GF-D8 (cell line): ENCODE measurements at places on chromosomes 5 and 9.

- DNase-seq: no peak
These were observed 588 bp upstream of the PLPP1 start for GRCh38 chr5:55535199-55535905.

DNA sequence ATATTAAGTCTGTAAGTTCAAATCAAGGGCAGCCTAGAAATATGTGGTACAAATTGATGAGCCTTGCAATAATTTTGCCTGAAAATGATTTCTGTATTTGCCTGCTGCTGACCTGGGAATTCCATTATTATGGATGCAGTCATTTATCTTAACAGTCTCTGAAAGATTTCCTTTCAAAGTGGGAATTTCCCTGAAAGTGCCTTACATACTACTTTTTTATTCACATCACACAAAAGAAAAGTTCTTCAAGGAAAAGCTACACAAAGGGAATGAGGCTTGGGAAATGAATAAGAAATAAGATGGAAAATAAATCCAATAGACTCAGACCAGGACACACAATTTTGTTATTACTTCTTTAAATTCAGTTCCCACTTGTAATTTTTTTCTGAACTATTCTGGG lies 537.8 kb upstream of the PTGER4 start:
- DNase-seq: no peak

DNA sequence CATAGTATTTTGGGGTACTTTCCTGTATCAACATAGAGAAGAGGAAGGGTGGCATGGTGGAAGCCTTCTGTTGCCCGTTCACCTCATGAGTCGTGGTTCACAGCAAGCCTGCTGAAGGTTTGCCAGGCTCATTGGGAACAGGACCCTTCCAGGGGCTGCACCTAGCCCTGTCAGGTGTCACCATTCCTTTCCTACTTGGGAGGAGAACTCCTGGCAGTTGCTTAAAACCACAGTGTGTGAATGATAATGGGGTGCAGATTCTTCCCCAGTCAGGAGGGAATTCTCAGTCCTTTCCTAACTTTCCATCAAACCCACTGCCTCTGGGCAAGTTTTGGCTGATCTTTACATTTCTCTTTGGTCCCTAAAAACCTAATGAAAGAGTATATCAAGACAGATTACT lies 99.4 kb upstream of the CTNND2 start:
- no peak for DNase-seq

GRCh38 chr9:82128011-82128696 lies 139.6 kb downstream of the SPATA31D1 start:
- DNase-seq: no peak

- DNase-seq: no peak
These were observed 68.0 kb upstream of the CTSL start for GRCh38 chr9:87657893-87658292.

- DNase-seq: no peak
These were observed 2.1 kb downstream of the RPL7A start for GRCh38 chr9:133349965-133350616.

DNA sequence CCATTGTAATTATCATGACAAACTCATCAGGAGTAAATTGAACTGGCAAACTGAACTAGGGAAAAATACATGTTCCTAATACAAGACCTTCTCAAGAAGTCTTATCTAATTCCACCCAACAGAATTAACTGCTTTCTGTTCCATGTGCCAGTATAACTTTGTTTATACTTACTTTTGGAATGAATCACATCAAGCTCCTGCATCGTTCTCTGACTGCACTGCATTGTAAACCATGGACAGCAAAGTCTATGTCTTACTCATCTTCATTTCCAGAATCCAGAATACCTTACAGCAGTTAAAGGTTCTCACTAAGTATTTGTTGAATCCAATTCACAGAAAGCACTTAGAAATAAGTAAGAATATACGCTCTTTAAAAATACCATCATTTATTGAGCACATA lies 102.8 kb downstream of the PLK2 start:
- no peak for DNase-seq

GRCh38 chr5:113984928-113985327 lies 376.9 kb upstream of the KCNN2 start:
- no peak for DNase-seq

DNA sequence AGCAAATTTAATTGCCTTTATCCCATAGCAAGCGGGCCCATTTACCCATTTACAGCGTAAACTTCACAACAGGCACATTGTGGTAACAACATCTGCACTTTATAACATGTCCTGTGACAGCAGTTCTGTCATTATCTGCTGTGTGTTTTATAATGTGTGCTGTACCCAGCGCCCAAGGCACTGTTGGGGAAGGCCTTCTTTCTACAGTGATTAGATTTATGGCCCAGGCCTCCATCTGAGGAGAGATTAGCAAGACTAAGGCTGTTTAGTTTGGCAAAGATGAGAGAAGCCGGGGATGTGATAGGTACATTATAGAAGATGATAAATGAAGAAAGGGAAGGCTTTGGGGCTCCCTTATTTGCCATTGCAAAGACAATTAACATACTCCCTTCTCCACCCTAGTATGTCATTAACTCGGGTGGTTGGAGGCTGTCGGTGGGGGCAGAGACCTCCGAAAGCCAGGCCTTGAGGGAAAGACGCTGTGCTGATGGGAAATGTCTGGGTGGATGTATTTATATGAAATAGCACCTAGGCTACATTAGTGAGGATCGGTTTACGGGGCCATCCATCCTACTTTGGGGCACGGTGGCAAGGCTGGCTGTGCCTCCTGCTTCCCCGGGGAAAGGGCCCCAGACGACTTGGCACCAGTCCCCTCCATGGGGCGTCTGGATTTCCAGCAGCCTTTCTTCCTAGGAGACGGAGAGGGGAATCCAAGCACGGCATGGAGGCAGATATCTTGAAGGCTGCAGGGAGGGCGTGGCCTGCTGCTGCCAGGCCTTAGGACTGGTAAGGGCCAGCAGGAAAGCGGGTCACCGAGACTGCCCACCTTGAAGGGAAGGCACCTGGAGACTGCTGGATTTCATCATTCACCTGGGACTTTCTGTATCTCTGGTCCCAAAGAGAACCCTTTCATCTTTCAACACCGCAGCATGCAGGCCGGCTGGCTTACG lies 64.3 kb upstream of the PTCH1 start:
- DNase-seq: no peak

- no peak for DNase-seq
These were observed 447.9 kb downstream of the SPATA31D1 start for GRCh38 chr9:82436475-82436874.

DNA sequence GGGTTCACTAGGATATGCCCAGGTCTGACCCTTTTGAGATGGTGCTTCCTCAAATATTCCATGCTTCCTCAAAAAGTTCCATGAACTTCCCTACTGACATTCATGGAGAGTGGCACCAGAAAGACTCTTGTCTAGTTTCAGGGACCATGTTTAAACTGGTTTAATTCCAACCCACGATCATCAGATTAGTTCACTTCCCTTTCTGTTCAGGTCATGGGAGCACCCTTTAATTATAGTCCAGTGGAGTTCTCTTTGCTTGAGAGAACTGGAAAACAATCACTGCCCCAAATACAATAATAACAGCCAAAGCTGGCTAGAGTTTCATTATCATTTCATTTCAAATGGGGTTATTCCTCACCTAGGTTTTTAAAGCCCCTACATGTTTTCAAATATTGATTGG lies 9.7 kb upstream of the ERBIN start:
- no peak for DNase-seq

DNA sequence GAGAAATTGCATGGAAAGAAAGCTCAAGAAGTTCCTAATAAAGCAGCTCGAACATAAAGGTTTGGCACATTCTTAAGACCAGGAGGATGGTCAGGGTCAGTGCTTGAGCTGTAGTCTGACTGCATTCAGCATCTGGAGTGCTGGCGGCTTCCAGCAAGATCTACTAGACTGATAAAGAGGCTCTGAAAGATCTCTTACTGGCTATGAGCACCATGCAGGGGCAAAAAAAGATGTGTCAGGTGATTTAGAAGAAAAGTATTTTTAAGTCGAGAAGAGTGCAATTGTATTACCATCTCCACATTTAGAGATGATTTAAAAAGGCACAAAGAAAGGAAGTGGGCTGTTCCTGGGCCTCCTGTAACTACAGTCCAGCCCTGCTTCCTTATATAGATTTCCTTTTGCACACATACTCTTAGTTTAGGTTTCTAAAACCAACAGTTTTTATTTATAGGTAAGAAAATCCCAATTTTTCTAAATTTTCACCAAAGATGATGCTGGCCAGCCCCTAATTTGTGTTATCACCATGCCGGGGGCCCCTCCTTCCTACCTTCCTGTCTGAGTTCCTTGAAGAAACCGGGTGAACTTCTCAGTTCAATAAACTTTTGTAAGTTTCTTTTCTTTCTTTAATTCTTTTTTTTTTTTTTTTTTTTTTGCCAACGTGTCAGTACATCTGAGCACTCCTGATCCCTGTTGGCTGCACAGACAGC lies 65.9 kb upstream of the PLPP1 start:
- DNase-seq: no peak

DNA sequence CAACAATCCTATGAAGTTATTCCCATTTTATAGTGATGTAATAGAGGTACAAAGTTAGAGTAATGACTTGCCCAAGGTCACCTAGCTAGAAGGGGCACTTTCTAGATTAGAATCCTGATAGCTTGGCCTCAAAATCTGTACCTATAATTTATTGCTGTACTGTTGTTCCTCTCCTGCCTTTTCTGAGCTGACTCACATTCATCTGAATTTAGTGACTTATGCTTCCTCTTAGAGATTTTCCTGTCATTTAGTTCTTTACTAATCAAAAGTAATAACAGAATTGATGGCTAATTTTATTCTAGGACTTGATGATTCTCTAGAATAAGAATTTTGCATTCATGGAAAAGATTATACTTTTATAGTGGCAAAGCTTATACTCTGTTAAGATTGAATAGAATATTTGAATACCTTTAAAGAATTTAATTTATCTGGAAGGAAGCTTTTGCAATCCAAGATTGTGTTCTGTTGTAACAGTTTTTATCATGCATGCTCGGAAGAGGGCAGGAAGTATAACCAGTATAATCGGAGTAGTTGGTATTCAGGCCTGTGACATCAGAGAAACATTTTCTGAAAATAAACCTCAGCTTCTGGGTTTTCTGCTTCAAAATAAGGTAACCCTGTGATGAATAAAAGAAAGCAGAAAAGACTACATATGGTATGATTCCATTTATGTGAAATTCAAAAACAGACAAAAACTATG lies 21.3 kb downstream of the CYSTM1 start:
- no peak for DNase-seq

- no peak for DNase-seq
These were observed 363.0 kb upstream of the RIOK2 start for GRCh38 chr5:97545886-97546535.

GRCh38 chr5:148792744-148793143 lies 33.7 kb upstream of the ADRB2 start:
- DNase-seq: no peak

DNA sequence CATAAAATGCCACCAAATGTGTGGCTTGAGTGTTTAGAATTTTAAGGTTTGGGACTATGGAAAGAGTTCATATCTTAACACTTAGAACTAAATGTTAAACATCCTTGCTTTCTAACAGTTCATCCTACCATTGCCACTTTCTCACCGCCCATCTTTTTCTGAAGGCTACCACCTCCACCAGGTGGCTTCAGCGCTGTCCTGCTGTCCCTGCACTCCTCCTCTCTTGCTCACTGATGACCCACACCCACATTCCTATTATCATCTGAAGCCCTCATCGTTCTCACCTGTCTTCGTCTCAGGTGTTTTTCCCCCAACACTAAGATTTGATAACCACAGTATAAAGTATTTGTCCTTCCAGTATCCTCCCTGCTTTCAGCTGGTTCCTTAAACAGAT lies 7.4 kb downstream of the MEGF10 start:
- no peak for DNase-seq

DNA sequence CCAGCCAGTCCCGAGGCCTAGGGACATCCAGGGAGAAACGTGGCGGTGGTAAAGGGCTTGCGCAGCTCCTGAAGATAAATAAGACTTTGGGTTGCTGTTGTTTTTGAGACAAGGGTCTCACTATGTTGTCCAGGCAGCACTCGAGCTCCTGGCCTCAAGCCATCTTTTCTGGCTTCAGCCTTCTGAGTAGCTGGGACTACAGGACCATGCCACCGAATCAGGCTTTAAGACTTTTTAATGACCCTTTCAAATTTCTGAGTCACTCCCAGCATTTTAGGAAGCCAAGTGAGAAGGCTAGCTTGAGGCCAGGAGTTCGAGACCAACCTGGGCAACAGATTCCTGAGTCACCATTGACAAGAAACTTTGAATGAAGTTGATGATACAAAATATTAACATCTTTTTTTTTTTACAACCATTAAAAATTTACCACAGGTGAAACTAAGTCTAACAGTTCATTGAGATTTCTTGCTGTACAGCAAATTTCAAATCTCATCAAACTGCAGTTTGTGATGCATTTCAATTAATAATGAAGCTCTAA lies 817 bp upstream of the GNE start:
- DNase-seq: no peak
